Stimulated activated CD8-positive, alpha-beta memory T cell treated with anti-CD3 and anti-CD28 coated beads, Interleukin-15, amount 100 ng/mL, for 24 hours (primary cell): ENCODE measurements at places on chromosomes 4 and X.

DNA sequence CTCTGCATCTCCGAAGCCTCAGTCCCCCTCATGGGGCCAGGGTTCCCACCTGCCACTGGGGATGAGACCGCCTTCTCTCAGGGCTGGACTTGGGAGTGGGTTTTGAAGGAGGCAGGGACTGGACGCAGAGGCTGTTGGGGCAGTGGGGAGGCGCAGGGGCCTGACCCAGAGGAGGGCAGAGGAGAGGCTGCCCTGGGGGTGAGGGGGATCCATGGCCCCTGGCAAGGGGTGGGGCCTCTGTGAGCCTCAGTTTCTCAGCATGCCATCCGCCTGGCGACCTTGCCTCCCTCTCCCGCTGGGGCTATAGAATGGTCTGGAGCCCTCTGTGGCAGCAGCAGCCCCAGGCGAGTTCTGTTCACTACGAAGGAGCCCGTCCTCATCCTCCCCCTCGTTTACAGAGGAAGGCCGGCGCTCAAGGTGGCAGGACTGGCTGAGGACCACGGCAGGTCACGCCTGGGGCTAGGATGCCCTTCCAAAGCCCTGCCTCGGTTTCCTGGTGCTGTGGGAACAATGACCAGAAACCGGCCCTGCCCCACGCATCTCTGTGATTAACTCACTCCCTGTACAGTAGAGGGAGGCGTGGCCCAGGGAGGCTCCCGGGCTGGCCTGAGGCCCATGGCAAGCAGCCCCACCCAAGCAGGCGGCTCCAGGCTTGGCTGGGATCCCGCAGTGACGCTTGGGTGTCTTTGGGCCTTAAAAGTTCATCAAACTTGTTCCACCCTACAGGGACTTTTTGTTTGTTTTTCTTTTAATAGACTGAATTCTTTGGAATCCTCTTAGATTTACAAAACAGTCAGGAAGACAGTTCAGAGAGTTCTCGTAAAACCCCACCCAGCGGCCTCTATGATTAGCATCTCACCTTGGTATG is 16.0 kb upstream of the SH3TC1 start:
- no peak for DNase-seq

DNA sequence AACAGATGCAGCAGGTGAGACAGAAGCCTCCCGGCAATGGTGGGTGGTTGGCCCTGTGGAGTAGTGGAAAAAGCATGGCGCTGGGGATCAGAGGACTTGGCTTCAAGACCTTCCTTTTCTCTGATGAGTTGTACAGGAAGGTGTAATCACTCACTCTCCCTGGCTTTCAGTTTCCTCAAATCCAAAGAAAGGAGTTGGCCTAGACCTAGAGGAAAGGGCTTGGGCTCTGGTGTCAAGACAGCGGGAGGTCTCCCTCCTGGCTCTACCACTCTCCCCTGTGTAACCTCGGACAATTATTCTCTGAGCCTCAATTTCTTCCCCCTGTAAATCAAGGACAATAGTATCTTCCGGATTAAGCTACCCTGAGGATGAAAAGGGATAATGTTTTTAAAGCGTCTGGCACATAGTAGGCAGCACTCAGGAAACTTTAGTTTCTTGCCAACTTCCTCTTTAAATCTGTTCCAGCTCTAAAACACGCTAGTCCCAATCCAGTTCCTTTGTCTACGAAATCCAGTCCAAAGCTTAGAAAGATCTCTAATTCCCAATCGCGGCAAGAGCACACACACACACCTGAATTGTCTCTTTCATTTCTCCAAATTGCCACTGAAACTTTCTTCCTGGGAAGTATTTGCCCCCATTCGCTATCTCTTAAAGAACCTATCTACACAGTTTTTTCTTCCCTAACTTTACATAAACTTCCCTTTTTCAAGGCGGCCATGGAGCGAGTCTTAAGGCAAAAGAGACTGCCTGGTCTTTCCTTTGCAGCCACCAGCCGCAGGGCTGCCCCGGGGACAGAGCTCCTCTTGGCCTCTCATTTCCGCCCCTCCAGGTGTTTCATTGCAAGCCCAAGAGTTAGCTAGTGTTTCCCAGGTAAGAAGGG is 29.9 kb upstream of the GPC4 start:
- DNase-seq = no peak

GRCh38 chr4:57018980-57019379 is 40.3 kb downstream of the POLR2B start:
- no peak for DNase-seq

GRCh38 chr4:33058998-33059397 is 2338.8 kb downstream of the PCDH7 start:
- no peak for DNase-seq

GRCh38 chr4:7857993-7858392 is 81.7 kb downstream of the AFAP1 start:
- no peak for DNase-seq

- DNase-seq = no peak
Observed at GRCh38 chr4:61886131-61886530, 686.0 kb downstream of the ADGRL3 start.

DNA sequence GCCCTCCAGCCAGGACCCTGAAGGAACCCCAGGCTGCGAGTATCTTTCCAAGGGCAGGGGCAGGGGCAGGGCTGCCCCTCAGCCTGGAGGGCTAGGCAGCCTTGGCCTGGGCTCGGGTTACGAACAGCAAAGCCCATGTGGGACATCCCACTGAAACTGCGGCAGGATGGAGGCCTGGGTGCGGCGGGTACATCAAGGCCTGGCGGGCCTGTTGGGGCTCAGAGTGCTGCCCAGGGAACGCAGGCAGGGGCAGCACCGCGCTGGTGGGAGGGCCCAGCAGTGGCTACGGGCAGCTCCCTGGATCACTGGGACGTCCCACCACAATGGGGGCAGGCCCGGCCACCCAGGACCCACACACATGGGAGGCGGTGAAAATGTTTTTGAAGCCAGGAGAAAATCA is 10.9 kb downstream of the NAT8L start:
- no peak for DNase-seq

GRCh38 chr4:6908432-6909112 is 1.1 kb upstream of the TBC1D14 start:
- DNase-seq = no peak

- no peak for DNase-seq
Observed at GRCh38 chrX:11367609-11368430, 74.6 kb downstream of the AMELX start.

DNA sequence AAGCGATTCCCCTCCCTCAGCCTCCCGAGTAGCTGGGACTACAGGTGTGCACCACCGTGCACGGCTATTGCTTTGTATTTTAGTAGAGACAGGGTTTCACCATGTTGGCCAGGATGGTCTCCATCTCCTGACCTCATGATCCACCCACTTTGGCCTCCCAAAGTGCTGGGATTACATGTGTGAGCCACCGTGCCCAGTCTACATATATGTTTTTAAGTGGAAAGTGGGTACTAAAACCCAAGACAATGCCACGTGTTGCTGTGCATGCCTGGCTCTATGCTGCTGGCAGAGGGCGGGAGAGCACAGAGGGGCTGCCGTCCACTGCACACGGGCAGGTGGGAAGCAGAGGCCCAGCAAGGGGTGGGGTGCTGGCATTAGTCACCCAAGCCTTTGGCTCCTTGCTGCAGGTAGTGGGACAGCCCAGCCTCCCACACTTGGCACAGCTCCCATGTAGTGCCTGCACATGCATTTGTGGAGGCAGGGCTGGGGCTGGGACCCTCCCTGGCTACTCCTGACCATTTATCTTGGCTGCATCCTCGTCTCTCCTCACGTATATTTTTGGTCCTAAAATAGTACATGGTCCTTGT is 3.5 kb downstream of the EMD start:
- DNase-seq = no peak

GRCh38 chrX:100895365-100896075 is 21.4 kb upstream of the NOX1 start:
- DNase-seq = no peak

DNA sequence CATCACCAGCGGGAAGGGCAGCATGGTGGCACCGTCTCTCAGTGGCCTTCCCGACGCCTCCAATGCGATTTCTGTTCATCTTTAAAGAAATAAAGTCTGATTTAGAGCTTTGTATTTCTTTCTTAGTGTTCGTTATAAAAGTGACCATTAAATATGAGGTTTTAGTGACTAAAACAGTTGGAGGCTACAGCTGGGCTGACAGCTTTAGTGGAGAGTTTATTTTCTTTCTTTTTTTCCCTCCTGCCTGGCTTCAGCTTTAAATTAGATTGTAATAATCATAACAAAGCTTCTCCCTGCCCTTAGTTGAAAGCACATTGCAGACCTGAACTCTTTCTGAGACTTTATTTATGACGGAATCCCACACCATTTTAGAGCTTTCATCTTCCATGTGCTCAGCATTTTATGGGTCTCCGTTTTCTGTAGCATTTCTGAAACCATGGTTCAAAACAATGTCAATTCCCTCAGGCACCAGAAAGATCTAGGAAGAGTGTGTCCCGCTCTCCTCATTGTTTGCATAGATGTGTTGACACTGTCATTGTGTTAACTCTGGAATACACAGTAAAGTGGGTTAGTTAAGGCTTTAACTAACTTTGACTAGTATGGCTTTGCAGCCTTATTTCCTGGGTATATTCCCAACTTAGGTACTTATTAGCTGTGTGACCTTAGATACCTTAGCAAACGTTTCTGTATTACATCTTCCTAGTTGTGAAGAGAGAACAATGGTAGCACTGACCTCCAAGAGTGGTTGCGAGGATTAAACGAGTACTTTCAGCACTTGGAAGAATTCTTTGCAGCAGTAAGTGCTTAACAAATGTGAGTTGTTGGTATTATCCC is 97.4 kb upstream of the PGRMC2 start:
- no peak for DNase-seq

GRCh38 chr4:187501731-187502130 is 493.8 kb upstream of the ZFP42 start:
- DNase-seq = no peak

DNA sequence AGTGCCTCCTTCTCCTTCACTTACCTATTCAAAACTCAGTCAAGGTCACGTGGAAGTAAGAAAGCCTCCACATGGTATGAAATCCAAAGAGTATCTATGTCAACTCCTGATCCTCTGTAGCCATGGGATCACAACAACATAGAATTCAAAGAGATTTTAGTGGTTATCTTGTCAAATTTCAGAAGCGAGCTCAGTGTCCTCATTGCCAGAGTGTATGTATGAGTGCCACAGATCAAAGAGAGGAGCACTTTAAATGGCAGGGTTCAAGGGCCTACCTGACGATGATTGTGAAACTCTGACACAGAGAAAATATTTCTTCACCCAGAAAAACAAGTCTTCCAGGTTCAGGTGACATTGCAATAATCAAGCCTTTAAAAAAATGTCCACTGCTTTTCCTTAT is 1.2 kb upstream of the ACE2 start:
- DNase-seq = no peak

GRCh38 chr4:146855761-146856160 is 89.9 kb downstream of the TTC29 start:
- no peak for DNase-seq

DNA sequence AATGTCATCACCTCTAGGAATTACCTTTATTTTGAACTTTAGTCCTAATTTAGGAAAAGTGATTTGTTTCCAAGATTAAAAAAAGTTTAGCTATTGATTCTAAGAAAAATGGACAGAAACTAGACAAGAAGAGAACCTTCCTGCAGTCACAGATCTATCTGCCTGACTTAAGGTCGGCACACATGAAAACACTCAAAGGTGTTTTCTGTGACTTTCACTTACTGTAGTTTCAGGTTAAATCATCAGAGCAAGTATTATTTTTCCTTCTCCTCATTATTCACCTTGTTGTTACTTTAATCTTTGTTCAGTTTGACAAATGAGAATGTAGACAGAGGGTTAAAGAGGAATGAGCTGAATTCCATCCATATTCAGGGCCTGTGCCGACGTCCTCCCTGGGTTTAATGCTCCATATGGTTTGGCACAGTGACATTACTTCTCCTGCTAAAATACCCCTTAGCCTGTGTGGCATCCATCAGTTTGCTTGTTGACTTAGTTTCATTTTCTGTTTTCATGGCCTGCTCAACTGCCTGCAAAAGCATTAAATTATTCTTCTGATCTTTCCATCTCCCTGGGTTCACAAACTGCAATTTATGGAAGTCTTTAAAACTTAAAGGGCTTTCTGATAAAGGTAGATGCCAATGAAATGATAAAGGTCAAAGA is 352.7 kb downstream of the NKX6-1 start:
- DNase-seq = no peak

GRCh38 chr4:5797866-5798265 is 86.9 kb downstream of the EVC start:
- DNase-seq = no peak

DNA sequence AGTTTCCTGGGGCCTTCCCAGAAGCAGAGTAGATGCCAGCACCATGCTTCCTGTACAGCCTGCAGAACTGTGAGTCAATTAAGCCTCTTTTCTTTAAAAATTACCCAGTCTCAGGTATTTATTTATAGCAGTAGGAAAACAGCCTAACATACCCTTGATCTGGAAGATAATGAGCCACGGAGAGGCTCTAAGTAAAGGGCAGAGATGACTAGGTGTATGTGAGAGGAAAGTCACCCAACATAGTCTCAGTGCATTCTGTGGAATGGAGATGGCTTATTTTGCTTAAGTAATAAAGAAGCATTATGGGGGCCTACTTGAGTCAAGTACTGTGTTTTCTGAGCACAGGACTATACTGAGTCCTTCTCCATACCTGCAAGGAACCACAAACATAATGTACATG is 199.5 kb downstream of the CPEB2 start:
- no peak for DNase-seq

DNA sequence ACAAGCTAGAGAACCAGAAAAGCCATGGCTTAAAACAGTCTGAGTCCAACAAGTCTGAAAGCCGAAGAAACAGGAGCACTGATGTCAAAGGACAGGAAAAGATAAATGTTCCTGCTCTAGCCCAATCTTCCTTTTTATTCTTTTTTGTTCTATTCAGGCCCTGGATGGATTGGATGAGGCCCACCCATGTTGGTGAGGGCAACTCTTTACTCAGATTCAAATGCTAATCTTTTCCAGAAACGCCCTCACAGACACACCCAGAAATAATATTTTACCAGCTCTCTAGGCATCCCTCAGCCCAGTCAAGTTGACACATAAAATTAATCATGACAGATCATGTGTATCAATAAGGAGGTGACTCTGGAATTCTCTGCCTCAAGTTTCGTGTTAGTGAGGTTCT is 1002.7 kb downstream of the STPG2 start:
- no peak for DNase-seq

DNA sequence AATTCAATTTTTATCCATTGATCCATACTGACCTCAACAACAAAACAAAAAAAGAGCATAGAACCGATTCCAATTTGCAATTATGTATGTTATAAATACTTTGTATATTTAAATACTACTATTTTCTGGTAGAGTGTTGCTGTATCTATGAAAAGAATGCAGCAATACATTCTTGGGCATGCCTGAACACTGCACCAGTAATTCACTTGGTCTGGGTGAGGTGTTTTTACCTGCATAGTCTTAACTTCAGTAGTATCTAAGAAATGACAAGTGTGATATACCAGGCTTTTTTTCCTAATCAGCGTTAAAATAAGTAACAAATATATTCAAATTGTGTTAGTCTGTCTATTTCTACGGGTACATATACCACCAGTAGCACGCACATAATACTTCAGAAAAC is 120.2 kb downstream of the KLHL13 start:
- DNase-seq = no peak

GRCh38 chr4:19728773-19729172 is 522.9 kb upstream of the SLIT2 start:
- DNase-seq = no peak

GRCh38 chr4:47703956-47704355 is 133.9 kb downstream of the CORIN start:
- DNase-seq = no peak
